IPS DF 19.7 (cell line): ENCODE measurements at places on chromosomes 4 and X.

- peak; percentile 7 for DNase-seq
Measured at GRCh38 chr4:148998719-148999118, 556.5 kb upstream of the NR3C2 start.

DNA sequence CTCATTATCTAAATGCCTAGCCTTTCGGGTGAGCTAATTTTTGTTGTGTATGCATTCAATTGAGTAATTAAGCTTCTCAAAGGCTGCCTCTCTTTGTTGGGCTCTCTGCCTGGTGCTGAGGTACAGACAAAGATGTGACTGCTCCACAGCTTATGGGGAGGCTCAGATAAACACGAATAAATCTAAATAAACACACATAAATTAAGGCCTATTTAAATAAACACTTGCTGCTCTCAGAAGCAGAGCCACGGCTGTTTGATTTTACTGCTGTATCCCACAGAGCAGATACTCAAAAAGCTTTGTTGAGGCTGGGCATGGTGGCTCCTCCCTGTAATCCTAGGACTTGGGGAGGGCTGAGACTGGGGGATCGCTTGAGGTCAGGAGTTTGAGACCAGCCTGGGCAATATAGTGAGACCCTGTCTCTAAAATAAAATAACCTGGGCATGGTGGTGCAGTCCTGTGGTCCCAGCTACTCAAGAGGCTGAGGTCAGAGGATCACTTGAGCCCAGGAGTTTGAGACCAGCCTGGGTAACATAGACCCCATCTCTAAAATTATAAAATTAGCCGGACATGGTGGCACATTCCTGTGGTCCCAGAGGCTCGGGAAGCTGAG lies 8.4 kb upstream of the CD99 start:
- no peak for DNase-seq

- DNase-seq = no peak
Measured at GRCh38 chr4:146165840-146166239, 9.7 kb upstream of the LSM6 start.

- DNase-seq = no peak
Measured at GRCh38 chr4:65623506-65623905, 46.8 kb downstream of the EPHA5 start.

GRCh38 chrX:80174925-80175574 lies 160.5 kb downstream of the TBX22 start:
- DNase-seq = no peak

- no peak for DNase-seq
Measured at GRCh38 chr4:162285753-162286152, 122.0 kb upstream of the FSTL5 start.

GRCh38 chr4:43089730-43090129 lies 197.2 kb downstream of the GRXCR1 start:
- no peak for DNase-seq

- DNase-seq = no peak
Measured at GRCh38 chr4:76533314-76533713, 98.3 kb downstream of the SHROOM3 start.

DNA sequence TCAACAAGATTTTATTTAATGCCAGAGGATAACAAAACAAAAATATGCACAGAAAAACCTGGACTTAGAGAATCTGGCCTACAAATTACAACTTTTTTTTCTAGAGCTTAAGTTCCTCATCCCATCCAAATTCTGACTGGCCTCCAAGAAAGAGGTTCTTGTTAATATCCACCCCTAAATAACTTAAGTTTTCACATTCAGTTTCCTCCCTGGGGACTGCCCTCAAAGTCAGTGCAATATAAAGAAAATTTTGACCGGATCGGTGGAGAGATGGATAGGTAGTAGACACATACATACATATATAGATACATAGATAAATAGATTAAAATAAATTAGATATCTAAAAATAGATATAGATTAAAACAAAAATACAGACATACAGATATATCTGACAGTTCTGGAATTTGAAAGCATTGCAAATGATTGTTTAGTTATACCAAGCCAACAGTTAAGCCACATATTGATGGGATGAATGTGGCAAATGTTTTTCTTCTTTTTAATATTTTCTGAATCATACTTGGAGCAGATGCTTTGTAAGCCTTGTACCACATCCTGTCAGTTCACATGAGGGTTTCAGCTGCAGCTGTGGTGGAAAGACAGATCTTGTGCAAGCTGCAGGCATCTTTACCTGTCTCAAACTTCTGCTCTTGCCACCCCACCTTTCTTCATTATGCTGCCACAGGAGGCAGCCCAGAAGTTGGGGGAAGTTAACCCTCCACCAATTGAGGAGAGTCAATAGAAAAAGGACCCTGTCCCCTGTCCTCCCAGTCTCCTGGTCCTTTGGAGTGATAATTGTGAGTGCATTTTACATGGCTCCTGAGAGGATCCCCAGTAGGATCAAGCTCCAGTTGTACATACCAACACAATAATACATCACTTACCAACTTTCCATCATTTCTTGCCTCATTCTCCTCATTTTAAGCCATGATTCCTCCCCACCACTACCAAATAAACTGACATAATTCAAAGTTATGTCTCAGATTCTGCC lies 58.5 kb upstream of the PRDM8 start:
- DNase-seq = no peak

DNA sequence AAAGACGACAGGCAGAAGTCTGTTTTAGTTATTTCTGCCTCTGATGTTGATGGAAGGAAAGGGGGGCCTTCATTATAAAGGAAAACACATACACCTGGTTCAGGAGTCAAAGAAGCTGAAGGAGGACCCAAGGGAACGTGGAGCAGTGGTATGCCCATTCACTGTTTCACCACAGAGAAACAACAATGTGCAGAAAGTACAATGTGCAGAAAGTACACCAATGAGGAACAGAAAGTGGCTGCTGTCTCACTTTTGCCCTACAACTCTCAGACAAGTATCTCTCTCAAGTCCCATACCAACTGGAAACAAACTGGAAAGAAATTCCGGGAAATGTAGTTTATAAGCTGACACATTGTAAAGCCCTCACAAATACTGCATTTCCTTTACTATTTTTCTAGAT lies 564.5 kb downstream of the TRAM1L1 start:
- no peak for DNase-seq

- DNase-seq = no peak
Measured at GRCh38 chr4:2469192-2469984, 482 bp downstream of the RNF4 start.

DNA sequence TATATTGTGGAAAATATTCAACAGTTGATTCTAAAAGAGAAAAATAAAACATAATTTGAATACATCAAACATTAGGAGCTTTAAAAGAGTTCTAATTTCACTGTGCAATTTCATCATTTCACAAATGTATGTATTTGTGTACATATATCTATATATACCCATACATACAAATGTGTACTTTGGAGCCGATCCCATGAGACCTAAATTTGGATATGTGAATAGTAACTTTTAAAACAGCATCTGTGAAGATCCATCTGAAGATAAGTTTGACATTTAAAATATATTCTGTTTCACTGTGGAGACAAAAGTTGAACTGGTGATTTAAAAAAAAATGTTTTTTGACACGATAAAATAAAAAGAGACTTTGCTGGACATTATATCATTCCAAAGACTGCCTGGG lies 374.0 kb downstream of the TMA16 start:
- DNase-seq = no peak

GRCh38 chr4:185437809-185438208 lies 12.0 kb upstream of the UFSP2 start:
- no peak for DNase-seq

GRCh38 chr4:2259541-2260343 lies 2.2 kb downstream of the MXD4 start:
- no peak for DNase-seq

- DNase-seq = no peak
Measured at GRCh38 chr4:5742388-5742787, 31.4 kb downstream of the EVC start.

DNA sequence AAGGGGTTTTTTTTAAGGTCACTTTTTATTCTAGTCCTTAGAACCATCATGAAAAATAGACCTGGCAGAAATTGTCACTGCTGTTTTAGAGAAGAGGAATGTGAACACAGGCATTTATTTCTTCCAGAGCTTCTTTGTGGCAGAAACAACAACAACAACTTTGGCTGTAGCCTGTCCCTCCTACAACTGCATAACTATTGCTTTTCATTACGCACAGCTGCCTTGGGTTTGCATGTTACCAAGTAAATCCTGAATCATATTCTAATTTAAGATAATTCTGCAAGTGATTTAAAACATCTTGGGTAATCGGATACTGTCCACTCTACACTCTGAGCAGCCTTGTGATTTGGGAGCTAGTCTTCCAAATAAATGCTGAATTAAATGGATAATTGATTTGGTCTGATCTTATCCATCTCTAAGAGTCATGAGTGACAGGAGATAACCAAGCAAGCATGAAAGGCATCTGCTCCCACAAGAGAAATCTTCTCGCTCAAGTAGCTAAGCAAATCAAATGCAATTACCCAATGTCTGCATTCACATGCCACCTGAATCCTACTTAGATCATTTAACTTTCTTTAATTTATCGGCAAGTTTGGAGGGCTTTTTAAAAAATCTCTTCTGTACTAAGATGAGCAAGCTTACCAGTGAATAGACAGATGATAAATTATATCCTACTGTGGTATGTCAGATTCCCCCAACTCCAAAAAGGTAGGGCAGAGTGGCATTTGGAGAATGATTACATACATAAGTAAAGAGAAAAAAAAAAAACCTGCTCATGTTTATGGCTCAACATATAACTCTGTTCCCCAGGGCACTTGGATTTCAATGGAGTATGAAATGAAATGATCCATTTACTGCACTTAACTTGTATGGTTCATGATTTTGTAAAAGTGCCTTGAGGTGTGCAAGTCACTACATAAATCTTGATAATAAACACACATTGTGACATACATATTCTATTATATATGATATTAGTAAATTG lies 73.6 kb downstream of the EGF start:
- no peak for DNase-seq

- DNase-seq = no peak
Measured at GRCh38 chr4:110292994-110293744, 94.8 kb upstream of the ELOVL6 start.

DNA sequence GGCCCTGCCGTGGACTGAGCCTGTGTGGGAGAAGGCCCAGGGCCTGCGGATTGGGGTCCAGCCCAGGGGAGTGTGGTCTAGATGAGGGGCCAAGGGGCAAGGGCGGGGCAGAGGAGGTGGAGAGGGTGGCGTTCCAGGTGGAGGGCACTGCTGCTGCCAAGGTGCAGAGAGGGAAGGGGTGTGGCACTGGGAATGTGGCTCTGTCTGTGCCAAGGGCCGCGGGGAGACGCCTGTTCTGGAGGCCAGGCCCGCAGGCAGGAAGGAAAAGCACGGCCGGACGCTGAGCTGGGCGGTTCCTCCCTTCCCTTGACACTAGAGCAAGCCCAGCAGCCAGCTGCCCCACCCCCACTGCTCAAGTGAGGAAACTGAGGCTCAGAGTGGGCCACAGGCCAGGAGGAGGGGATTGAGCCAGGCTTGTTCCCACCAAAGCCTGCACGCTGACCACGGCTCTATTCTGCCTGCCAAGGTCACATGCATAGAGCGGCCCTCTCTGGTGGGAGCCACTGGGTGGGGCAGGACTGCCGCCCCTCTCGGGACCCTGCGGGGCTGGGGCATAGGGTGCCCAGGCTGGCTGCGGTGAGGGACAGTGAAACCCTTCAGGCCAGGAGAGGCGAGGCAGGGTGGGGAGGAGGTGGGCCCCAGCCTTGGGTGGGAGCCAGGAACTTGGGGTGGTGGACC lies 13.0 kb downstream of the SH3BP2 start:
- DNase-seq = no peak

DNA sequence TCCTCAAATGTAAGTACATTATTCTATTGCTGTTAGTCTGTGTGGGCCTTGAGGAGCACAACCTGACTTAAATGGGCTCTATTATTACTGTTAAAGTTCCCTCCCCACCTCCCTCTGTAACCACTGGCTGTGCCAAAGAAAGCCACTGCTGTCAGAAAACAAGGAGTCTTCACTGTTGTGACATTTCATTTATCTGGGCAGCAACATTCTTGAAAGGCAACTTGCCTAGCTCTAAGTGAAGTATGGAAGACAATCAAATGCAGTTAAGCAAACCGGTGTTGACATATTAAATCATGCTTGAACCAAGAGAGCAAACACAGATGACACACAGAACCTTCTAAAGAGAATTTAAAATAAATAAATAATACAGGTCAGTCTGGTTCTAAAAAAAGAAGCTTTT lies 81.0 kb downstream of the EPHA5 start:
- no peak for DNase-seq

DNA sequence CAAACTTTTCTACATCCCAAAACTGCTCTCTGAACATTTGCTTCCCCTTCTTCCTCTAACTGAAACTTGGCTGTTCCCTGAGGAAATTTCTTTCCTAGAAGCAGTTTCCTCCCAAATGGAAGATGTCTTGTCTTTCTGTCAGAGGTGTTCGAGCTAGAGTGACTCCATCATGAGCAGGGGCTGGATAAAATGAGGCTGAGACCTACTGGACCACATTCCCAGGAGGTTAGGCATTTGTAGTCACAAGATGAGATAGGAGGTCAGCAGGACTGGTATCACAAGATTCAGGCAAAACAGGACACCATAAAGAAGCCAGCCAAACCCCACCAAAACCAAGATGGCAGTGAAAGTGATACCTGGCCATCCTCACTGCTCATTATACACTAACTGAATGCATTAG lies 35.8 kb upstream of the PGRMC2 start:
- DNase-seq = no peak

DNA sequence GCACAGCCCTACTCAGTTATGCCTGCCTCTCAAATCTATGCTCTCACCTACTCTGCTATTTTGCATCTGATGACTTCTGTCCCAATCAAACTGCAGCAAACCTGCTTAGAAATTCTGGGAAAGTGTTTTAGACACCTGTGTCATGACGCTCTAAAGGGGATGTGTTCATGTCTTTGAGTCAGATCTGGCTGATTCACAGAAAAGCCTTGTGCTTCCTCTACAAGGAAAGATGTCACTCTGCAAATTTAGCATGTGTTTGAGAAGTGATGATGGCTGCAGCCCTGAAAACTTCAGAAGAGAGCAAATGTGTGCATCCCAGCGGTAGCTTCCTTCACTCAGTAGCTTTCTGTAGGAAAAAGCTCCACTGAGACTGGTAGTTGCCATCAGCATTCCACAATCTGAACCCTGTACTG lies 235.4 kb downstream of the MGST2 start:
- no peak for DNase-seq

GRCh38 chr4:66943112-66943511 lies 602.2 kb downstream of the CENPC start:
- no peak for DNase-seq

- no peak for DNase-seq
Measured at GRCh38 chrX:809081-809480, 178.5 kb downstream of the SHOX start.

GRCh38 chrX:1749499-1749898 lies 134.6 kb downstream of the ASMT start:
- DNase-seq = no peak

GRCh38 chr4:182513587-182514291 lies 270.5 kb downstream of the TENM3 start:
- no peak for DNase-seq

- DNase-seq = no peak
Measured at GRCh38 chr4:31575504-31575903, 855.3 kb downstream of the PCDH7 start.
